Ureter (tissue), 1 donor: ENCODE measurements at places on chromosomes 7 and 10.
A peak's percentile ranks its signal among the peaks of the same experiment; 100 is the strongest.

- DNase-seq, result no peak
These were observed 266.4 kb upstream of the LRGUK start for GRCh38 chr7:133860628-133861335.

DNA sequence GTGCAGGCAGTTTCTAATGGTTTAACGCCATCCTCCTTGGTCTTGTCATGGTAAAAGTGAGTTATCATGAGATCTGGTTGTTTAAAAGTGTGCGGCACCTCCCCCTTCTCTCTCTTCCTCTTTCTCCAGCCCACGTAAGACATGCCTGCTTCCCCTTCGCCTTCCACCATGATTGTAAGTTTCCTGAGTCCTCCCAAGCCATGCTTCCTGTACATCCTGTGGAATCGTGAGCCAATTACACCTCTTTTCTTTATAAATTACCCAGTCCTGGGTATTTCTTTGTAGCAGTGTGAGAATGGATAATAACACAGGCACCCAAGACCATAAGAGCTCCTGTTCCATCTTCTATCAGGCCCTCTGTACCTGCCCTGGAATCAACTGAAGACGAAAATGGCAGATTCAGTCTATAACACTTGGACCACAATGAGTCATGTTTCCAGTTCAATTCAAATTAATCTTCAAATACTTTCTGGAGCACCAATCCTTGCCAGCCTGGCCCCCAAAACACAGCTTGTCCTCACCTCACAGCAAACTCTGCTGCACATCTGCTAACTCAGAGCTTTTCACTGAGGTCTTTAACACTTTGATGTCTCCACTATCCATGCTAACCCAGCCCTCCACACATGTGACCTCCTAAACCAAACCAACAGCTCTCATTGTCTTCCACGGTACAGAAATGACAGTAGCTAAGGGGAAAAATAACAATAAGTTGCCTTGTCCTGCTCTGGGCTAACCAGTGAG lies 73.2 kb downstream of the SFMBT2 start:
- DNase-seq, result no peak

- no peak for DNase-seq
These were observed 51.6 kb upstream of the AQP1 start for GRCh38 chr7:30859940-30860496.

DNA sequence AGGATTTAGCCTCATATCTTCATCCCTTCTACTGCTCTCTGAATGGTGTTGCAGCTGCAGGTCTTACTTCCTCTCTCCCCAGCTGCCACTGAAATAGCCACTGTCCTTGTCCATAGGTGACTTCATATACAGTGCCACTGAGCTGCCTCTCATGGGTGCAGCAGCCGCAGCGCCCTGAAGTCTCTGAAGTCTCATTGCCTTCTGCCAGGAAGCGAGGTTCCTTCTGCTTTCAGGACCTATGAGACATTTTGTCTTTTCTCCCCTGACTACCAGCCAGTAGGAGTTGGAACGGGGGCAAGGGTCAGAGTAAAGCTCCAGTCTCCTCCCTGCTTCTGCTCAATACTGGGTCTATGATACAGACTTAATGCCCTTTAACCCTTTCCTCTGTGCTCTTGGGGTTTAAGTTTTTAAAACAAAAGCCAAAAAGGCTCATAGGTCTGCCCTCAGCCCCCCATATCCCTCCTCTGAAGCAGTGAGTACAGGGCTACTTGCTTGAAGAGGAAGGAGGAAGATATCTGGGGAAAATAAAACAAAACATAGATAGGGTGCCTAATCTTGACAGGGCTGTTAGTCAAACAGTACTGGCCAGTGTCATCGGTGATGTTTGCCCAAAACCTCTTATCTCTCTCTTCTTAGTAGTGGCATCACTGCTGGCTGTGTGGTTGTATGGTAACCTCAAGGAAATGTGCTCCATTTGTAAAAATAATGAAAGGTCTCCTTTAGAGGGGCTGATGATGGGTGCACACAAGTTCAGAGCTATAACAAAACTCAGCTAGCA lies 7.1 kb downstream of the PLCE1 start:
- DNase-seq, result no peak

DNA sequence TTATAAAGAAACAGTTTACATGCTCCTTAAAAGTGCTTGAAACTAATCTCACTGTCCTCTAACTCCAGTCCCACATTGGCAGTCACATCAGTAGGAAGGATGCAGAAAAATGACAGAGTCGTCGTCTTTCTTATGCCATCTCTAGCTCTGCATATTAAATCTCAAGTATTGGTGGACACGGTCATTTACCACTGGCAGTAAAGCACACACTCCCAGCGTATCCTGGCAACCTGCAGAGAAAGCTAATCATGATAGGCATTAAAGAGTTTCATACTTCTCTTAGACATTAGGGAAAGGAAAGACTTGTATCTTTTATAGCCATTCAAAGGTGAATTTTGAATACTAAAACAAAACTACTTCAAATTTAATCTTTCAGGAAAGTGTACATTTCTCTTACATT lies 202.0 kb upstream of the COBL start:
- no peak for DNase-seq

DNA sequence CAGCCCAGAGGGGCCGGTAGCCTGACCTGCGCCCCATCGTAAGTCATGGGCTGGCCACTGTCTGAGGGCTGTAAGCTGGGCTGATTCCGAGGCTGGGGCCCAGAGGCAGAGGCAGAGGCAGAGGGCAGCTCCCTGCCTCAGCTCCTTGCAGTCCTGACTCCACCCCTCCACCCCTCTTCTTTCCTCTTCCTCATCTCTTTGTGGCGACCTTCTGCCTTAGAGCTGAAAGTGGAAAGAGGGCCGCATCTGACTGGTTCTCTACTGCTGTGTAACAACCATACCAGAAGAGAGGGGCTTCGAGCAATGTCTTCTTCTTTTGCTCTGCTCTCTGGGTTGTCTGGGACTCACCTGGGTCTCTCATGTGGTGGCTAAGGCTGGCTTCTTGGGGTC lies 179.1 kb downstream of the RPS24 start:
- no peak for DNase-seq

- DNase-seq, result no peak
These were observed 67.9 kb upstream of the OGDHL start for GRCh38 chr10:49830016-49830415.

DNA sequence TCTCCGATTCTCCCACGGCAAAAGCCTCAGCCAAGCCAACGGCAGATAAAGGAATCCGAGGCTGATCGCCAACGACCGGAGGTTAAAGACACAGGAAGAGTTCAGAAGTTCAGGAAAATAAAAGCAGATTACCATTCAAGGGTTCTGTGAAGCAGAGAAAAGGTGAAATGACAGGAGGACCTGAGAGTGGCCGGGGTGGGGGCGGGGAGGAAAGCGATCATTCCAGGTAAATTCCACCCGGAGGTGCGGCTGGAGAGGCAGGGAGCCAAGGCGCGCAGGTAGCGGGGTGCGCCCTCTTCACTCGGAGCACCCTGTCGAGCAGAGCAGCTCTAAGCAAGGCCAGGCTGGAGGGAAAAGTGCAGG lies 35.3 kb upstream of the SEPHS1 start:
- peak; percentile 55 for DNase-seq

- DNase-seq, result no peak
These were observed 116.9 kb upstream of the PCGF5 start for GRCh38 chr10:91103384-91104192.

GRCh38 chr7:152987656-152988055 lies 228.1 kb downstream of the ACTR3B start:
- DNase-seq, result no peak

- no peak for DNase-seq
These were observed 17.1 kb downstream of the UNCX start for GRCh38 chr7:1249731-1250130.

GRCh38 chr7:33157311-33157710 lies 27.9 kb downstream of the BBS9 start:
- no peak for DNase-seq

DNA sequence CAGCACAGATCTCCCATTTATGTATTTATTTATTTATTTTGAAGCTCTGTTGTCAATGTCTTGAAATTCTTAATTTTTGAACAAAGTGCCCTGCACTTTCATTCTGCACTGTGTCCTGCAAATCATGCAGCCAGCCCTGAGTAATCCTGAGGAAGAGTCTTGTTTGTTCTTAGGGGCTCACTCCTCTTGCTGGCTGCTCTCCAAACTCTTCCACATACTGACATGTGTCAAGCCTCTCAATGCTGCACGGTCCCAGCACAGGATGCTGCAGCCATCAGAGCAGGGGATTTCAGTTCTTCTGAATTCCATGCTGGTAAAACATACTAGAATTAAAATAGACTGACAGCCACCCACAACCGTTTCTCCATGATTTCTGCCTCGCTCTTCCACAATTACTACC lies 207.2 kb downstream of the PARD3 start:
- DNase-seq, result no peak

GRCh38 chr10:123021517-123021916 lies 12.7 kb downstream of the ACADSB start:
- DNase-seq, result no peak

DNA sequence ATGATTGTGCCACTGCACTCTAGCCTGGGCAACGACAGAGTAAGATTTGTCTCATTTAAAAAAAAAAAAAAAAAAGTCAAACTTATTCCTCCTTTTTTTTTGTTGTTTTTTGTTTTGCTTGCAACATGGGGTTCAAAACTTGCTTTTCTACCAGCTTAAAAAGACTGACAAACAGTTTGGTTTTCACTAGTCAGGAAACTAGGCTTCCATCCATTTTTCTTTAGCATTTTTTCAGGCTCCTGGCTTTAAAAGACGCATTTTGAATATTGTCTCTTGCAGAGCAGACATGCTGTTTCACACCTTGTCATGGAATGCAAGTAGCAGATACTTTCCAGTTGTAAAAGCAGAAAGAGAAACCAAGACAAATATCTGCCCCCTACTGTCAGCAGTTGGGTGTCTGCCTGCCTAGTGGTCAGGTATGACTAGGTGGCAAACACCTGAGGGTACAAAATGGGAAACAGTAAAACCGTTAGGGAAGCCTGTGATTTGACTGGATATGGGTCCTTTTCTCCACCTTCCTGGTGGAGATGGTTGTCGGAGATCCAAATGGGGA lies 139.9 kb downstream of the CCDC71L start:
- DNase-seq, result no peak

DNA sequence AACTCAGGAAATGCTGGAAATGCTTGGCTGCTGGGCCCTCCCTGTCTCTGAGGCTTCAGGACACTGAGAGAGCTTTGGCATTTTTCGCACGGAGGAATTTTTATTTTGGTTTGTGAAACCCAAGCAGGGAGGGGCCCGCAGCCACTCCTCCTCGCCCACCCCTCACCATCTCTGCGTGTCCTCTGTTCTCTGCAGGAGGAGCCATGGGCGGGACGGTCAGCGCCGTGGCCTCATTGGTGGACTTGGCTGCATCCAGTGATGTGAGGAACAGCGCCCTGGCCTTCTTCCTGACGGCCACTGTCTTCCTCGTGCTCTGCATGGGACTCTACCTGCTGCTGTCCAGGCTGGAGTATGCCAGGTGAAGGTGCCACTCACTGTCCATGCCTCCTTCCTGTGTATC lies 36.8 kb downstream of the SLC29A3 start:
- DNase-seq, result no peak
